ENCODE measurements at places on chromosomes 4 and X.

GRCh38 chrX:140723121-140723715 is 13.7 kb downstream of the LINC00632 start:
- DNase-seq: no peak

- DNase-seq: no peak
These were observed 258.0 kb upstream of the EDNRA start for GRCh38 chr4:147222906-147223305.

- DNase-seq: no peak
These were observed 6.2 kb downstream of the RAB40A start for GRCh38 chrX:103513067-103513466.

GRCh38 chr4:89741768-89742167 is 95.2 kb downstream of the SNCA start:
- DNase-seq: no peak

- peak; percentile 38 for DNase-seq
These were observed 784 bp downstream of the MAP7D3 start for GRCh38 chrX:136250191-136251040.

- DNase-seq: no peak
These were observed 294.8 kb downstream of the PACRGL start for GRCh38 chr4:20995015-20995414.

GRCh38 chr4:6020613-6021012 is 2.4 kb upstream of the C4orf50 start:
- no peak for DNase-seq

DNA sequence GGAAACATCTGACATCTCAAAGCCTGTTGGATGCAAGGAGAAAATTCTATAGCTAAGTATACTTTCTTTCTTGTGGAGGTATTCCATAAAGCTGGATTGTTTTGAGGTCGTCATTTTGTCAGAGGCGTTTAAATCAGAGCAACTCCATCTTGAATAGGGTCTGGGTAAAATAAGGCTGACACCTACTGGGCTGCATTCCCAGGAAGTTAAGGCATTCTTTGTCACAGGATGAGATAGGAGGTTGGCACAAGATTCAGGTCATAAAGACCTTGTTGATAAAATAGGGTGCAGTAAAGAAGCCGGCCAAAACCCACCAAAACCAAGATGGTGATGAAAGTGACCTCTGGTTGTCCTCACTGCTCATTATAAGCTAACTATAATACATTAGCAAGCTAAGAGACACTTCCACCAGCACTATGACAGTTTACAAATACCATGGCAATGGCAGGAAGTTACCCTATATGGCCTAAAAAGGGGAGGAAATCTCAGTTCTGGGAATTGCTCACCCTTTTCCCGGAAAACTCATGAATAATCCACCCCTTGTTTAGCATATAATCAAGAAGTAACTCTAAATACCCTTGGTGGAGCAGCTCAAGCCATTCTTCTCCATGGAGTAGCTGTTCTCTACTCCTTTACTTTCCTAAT is 11.9 kb downstream of the HSD17B13 start:
- DNase-seq: no peak

- DNase-seq: no peak
These were observed 35.9 kb downstream of the GAK start for GRCh38 chr4:896216-896615.

GRCh38 chr4:15744016-15744545 is 34.0 kb upstream of the CD38 start:
- DNase-seq: no peak

DNA sequence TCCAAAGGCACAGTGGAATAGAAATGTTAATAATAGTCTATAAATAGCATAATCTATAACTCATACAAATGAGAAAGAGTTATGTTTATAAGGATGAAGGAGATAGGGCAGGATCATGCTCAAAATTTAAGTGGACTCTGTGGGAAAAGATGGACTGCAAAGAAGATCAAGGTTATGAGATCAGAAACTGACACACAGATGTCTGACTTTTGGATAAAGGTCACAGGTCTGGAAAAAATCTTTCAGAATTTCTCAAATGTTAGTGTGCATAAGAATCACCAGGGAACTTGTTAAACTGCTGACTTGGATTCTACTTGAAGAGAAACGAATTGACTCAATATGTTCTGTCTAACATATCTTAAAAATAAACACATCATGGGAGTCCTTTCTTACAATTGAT is 104.1 kb downstream of the FSTL5 start:
- no peak for DNase-seq

DNA sequence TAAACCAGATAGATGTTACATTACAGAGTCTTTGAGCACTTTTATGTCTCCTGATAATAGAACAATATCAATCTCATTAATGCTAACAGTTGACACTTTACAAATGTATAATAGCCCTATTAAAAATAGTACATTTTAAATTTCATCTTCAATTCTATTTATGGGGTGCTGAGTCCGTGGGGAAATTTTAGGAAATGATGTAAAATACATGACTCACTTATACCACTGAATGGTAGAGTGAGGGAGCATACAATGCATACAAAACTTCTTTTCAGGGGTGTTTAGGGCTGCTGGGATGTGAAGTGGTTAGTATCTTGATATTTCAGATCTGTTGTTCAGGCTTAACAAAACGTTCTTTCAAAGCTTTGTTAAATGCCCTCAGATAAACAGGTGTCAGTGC is 696.2 kb downstream of the TRAM1L1 start:
- DNase-seq: no peak

GRCh38 chr4:5823542-5824211 is 69.2 kb downstream of the CRMP1 start:
- DNase-seq: no peak

GRCh38 chr4:94338681-94339351 is 3.8 kb downstream of the HPGDS start:
- no peak for DNase-seq

DNA sequence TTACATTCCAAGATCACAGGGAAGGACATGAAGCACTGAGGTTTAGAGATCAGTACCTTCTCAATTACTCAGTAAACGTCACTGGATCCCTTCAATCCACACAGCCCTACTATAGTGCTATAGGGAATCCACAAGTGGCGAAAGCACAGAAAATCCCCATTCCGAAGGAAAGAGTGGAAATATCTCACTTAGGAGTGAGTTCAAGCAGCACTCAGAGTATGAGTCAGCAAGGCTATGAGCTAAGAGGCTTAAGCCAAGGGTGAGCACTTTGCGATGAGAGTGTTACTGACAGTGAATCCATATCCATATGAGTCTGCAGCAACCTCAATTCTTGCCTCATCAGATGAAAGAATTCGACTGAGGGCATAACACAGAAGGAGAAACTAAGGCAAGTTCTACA is 165.1 kb downstream of the VSIG4 start:
- DNase-seq: no peak

GRCh38 chr4:88320224-88320779 is 35.9 kb upstream of the PPM1K start:
- DNase-seq: no peak

- DNase-seq: no peak
These were observed 7.9 kb upstream of the ATRX start for GRCh38 chrX:77793946-77794345.

DNA sequence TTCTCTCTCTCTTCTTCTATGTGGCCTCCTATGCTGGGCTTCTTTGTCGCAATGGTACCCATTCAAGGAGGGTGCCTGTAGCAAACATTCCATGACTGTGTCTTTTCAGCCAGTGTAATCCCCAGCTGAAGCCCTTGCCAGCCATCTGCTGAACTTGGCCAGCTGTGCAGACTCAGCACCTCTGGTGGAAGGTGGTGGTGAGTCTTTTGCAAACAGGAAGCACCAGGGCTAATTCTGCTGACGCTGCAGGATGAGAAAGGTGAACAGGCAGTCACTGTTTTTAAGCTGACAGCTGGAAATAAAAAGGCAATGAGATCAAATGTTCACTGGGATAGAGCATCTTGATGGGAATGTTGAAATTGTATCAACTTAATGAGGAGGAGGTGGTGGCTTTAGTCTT is 298.7 kb upstream of the CLNK start:
- no peak for DNase-seq

- no peak for DNase-seq
These were observed 20.1 kb downstream of the CCNQ start for GRCh38 chrX:153578889-153579288.

DNA sequence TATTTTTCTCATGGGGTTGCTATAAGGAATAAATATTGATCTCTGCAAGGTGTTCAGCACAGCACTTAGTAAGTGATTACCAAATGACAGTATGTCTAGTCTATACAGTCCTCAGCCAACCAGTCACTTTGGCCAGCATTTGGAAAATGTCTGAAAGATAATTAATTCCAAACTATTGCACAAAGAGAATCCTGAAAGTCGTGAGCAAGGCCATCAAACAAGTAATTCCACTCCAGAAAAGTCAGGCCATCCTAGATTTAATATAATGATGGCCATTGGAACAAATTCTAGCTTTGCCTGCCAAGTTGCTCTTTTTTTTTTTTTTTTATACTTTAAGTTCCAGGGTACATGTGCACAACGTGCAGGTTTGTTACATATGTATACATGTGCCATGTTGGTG is 96.6 kb downstream of the SHROOM3 start:
- no peak for DNase-seq

Measured in stimulated activated CD4-positive, alpha-beta T cell treated with anti-CD3 and anti-CD28 coated beads, Interleukin-1b, Interleukin-23, amount 100 ng/mL, for 4 hours (primary cell).